ENCODE measurements at places on chromosomes 2 and 18.

DNA sequence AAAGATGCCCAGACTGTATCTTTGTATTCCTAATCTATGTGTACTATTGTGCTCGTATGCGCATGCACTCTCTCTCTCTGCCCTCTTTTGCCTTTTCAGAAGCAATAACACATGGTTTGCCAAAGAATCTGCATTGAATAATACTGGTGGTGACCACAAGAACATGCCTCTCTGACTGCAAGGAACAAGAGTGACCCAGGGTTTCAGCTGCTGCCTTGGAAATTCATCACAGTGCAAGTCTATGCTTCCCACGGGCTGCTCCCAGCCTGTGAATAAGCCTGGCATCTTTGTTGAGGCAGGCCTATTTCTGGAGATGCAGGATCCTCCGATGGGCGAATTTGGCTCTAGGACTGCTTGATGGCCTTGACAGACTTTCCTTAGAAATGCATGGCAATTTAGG is 689.4 kb upstream of the FANCL start:
- no peak for DNase-seq

GRCh38 chr18:3720818-3721545 is 271.0 kb downstream of the TGIF1 start:
- peak; percentile 14 for DNase-seq

DNA sequence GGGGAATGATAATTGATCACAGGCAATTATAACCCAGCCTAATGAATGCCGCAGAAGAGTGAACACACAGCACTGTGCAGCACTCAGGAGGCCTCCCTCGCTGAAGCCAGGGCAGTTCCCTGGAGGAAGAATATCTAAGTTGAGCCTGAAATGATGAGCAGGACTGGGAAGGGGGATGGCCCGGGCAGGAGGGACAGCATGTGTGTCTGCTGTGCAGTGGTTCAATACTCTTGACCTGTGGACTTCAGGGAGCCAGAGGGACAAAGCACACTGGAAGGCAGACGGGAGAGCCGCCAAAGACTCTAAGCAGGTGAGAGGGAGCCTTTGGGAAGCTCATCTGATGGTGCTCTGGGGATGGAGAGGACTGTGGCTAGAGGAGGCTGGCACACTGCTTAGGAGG is 62.6 kb downstream of the ARHGEF4 start:
- DNase-seq: no peak

DNA sequence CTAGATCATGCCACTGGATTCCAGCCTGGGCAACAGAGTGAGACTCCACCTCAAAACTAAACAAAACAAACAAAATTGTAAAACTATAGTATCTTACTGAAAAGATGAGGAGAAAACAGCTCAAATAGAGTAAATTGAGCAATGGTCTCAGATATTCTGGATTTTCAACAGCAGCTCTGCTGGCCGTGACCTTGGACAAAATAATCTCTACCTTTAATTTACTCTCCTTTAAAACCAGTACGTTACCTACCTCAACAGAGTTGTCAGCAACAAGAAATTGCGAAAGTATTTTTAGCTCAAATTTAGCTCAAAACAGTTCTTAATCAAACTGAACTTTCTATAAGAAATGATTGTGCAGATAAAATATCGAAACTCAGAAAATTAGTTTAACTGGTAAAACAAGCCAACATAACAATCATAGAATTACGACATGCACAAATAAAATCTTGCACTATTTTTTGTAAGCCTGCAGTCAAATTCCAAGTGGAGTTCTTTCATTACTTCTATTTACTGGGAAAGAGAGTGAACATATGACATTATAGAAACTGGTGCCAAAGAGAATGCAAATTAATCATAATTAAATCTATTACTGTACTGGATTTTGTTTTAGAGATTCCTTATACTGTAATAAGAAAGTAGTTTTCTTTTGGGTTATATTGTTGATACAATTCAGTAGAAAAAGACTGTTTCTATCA is 40.8 kb downstream of the TRIP12 start:
- no peak for DNase-seq

GRCh38 chr2:75200140-75201096 is 1.1 kb upstream of the TACR1 start:
- peak; percentile 7 for DNase-seq

DNA sequence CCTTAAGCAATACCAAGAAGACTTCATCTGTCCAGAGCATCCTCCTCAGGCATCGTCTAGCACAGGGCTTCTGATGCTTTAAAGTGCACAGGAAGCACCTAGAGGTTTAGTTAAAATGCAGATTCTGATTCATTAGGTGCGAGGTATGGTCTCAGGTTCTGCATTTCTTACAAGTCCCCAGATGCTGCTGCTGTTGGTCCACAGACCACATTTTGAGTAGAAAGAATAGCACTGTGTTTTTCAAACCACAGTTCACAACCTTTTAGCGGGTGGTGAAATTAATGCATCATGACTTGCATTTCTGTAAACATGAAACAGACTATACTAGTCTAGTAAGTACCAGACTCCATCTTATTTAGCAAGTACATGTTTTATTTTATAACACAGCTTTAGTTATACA is 134.6 kb downstream of the TMEFF2 start:
- DNase-seq: no peak

Measured in NCI-H748 treated with DMSO at 0.1 percent for 48 hours (cell line).